Diencephalon (tissue), 1 donor: ENCODE measurements at places on chromosomes 2 and 18. TPM values are rescaled to one million over a fixed set of nuclear protein-coding genes. Genes with fewer than 3 reads are reported as not detected.

Gene NOL4
- total RNA-seq = 71.3 TPM

Gene ALPI
- not detected for total RNA-seq

Gene DNER
- 289 TPM for total RNA-seq

Gene TMEFF2
- total RNA-seq = 55.4 TPM

Gene GPR39
- total RNA-seq = 1.2 TPM

Gene PSMA8
- total RNA-seq = 0.46 TPM

Gene PLCL1
- total RNA-seq = 26.5 TPM

Gene RTKN
- total RNA-seq = 11.1 TPM
